Activated CD8-positive, alpha-beta memory T cell treated with anti-CD3 and anti-CD28 coated beads, Interleukin-2, amount 10 ng/mL, durations not matched to agents 7 days and 5 days (primary cell): ENCODE measurements at places on chromosomes 2 and 18. TPM values are rescaled to one million over a fixed set of nuclear protein-coding genes. Genes with fewer than 3 reads are reported as not detected.

- no peak for DNase-seq
These were observed 266.6 kb downstream of the ETAA1 start for GRCh38 chr2:67663776-67664175.

DNA sequence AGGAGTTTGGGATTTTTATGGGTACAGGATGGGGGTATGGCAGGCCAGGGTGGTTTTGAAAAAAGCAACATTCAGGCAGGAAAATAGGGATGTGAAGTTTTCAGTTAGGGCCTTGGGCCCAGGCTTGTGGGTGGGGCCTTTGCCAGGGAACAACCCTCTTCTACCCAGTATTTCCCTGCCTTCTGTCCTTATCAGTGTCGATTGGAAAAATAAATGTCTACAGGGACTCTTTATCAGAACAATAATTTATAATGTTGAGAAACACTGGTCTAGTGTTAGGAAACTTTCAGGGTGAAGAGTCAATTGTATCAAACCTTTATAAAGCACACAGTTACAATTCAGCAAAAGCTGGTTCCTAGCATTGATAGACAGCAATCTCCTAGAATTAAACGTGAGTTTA, 214.1 kb upstream of the NABP1 start:
- DNase-seq = no peak

DNA sequence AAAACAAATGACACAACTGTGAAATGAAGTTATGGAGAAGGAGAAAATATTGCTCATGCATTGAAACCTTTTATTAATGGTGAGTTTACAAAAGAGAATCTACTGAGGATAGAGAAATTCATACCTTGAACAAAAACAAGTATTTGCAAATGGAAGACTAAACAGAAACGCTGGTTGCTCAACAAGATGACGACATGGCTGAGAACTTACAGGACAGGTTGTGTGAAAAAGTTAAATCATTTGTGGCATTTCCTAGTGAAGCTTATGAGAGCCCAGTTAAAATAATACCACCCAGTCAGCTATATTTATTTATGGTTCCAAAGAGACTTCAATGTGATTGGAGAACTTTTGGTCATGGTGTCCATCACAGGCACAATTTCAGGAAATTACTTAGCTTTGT, 148.6 kb upstream of the PKDCC start:
- no peak for DNase-seq

- DNase-seq = no peak
These were observed 65.8 kb upstream of the ALK start for GRCh38 chr2:29987146-29987545.

GRCh38 chr2:100482741-100483140, 12.5 kb downstream of the NMS start:
- no peak for DNase-seq

GRCh38 chr2:66888246-66888645, 453.3 kb downstream of the MEIS1 start:
- DNase-seq = no peak

GRCh38 chr18:62877411-62878221, 162.3 kb downstream of the PHLPP1 start:
- no peak for DNase-seq

DNA sequence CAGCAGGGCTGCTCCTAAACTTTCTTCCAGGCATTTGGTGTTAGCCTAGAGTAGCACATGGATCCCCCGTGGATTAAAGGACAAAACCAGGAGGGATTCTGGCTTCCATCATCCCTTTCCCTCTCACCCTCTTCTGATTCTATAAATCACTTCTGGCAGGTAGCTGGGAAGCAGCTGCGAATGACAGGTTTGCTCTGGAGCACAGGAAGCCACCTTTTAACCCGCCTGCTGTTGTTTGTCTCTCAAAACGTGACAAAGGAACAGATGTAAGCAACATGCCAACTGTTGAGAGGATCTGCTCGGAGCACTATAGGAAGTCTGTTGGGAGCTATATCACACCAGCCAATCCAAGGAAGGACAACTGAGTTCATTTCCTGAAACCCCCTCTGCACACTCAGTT, 101.9 kb downstream of the ACTR2 start:
- DNase-seq = peak; percentile 34

DNA sequence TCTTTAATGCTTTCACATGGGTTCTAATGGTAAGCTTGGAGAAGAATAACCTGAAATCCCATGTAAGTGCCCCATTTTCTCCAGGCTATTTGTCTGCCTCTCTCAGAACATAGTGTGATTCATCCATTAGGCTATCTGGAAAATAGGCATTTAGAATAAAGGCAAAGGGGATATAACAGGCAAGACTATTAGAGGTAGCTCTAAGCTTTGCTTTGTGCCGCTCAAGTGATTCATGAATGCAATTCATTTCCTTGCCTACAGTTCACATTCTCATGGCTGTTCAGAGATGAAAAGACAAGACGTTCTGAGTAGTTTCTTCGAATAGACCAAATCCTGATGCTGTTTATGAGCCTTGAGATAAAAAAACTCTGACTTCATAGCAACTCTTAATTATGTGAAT, 101.7 kb downstream of the ANKRD44 start:
- DNase-seq = no peak

The DPYSL5 gene
- not detected for total RNA-seq

The NCL gene
- 820 TPM for total RNA-seq
